ENCODE measurements at places on chromosomes 16 and 17.

DNA sequence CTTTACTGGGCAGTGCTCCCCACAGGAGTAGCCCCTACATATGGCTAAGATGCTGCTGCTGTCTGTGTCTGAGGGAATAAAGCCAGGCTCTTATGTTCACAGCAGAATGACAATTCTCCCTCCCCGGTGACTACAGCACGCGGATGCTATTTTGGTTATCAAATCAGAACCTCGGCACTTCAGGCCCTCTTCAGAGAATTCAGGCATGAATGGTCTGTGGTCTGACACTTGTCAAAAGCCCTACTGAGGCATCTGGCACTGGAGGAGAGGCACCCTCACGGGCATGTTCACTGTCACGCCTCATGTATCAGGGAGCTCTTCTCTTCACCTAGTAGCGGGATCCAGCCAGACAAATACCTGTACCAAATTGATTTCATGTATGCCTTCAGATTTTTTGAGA, 30.4 kb downstream of the KIAA0513 start:
- no peak for DNase-seq

- no peak for DNase-seq
These were observed 9.2 kb downstream of the SCGB1C2 start for GRCh38 chr17:146546-146945.

DNA sequence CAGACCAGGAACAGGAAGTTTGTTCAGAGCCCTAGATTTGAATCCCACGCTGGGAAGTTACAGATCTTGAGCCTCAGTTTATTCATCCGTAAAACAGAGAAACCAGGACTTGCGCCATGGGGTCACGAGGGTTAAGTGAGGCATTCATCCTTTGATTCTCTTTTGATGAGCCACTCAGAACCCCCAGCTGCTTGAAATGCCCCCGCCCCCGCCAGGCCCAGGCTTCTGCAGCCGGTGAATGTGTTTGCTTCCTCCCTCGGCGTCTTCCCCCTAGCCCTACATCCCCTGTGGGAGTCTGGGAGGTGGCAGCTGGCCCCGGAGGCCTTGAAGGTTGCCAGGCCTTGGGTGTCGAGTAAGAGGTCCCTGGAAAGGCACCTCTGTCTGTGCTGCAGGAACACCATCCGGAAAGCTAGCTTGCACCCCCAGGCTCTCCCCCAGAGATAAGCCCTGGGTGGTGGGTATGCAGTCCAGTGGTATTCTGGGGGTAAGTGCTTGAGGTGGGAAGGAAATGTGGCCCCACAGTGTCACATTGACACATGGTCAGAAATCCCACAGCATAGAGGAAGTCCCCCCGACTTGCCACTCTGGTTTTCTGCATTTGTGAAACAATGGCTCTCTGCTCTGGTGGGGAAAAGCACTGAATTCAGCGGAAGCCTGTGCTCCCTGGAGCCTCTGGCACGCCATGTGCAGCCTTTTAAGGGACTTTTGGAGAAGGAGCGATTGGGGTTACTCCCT, 14.9 kb downstream of the IRF8 start:
- no peak for DNase-seq

DNA sequence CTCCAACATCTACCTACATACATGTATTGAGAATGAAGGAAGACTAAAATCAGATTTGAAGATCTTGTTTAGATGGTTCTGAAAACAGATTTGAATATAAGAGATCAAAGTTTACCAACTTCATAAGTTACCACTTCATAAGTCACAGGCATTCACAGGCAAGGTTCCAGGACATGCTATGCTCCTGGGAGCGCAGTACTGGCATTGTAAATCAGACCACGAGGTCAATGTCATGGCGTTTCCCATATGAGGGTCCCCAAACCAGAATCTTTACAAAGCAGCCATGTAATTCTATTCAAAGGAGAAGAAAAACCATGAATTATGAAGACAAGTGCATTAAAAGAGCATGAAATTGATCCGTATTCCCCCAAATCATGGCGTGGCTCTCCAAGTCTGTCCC, 3.0 kb downstream of the CDH11 start:
- no peak for DNase-seq

DNA sequence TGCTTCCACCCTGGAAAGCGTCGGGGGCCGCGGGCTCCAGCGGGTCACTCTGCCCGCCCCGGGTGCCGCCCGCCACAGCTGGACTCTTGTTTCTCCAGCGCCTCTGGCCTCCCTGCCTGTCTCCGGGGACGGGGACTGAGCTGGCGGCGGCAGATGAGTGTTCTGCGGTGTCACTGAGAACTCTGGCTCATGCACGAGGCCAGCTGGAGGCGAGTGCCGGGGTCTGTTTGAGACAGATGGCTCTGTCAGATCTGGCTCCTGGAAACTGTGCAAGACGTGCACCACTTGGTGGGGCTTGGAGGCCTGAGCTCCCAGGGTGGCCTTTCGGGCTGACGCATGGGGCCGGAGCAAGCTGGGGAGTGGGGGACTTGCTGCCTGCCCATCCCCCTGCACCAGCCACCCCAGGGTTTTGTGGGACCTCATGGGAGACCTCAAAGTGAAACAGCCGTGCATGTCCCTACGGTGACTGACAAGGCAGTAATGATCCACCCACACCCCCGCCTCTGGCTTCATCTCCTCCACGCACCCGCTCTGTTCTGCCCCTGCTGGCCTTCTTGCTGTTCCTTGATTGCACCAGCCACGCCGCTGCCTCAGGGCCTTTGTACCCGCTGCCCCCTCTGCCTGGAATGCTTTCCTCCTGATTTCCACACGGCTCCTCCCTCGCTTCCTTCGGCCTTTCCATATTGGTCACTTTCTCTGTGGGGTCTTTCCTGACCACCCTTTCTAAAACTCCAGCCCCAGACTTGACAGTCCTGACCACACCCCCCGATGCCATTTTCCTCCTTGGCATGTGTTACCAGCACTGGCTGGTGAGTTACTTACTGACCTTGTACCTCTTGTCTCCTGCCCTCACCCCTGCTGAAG, 174.9 kb upstream of the CIBAR2 start:
- no peak for DNase-seq

DNA sequence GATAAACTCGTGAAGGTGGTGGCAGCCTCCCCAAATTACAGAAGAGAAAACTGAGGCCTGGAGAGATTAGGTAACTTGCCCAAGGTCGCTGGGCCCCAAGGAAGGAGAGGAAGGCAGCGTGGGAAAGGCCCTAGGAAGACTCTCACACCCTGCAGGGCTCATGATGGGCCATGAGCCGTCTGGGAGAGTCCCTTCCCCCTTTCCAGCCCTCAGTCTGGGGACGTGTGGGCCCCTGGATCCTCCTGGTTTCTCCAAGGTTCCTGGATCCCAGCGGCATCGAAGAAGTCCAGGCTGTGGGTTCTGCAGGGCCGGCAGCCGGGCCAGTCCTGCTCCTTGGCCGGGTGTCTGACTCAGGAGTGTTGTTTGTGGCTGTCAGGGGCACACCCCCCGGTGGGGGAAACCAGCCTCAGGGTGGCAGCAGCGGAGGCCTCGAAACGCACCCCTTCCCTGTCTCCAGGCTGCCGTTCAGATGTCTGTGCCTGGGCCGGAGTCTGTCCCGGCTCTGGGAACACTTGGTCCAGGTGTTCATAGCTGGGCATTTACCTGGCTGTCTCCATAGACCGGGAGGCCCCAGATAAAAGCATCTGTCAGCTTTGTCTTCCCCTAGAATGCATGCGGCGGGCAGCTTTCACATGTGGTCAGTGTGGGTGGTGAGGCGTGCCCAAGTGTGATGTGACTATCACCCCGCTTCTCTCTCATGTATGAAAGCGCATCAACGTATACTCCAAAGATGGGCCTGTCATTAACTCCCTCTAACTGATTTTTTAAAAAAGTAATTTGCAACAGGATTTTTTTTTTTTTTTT, 3.7 kb upstream of the RAP1GAP2 start:
- peak; percentile 90 for DNase-seq

GRCh38 chr16:69741519-69741918, 13.2 kb downstream of the NOB1 start:
- DNase-seq, result no peak

- no peak for DNase-seq
These were observed 11.5 kb upstream of the SCN4A start for GRCh38 chr17:63984236-63984635.

- DNase-seq, result peak; percentile 62
These were observed 29.6 kb upstream of the PHOSPHO1 start for GRCh38 chr17:49260011-49260816.

- no peak for DNase-seq
These were observed 38.5 kb downstream of the ZNF276 start for GRCh38 chr16:89759746-89760340.

DNA sequence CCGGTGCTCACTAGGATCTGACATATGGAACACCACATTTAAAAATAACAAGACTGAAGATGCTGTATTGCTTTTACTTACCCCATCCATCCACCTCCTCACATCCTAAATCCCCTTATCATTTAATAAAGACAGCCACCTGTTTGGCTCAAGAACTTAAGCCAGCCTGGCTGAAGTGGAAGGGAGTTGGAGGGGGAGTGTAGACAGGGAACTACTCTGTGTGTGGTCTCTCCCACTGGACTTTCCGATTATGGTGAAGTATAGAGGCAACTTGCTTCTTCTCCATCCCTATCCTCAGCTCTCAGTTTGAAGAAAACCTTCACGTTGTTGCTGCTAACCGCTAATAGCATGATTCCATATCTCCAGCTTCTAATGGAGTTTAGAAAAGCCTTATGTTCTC, 313.4 kb downstream of the CDH11 start:
- no peak for DNase-seq

- no peak for DNase-seq
These were observed 36.1 kb downstream of the SNX11 start for GRCh38 chr17:48143629-48144028.

GRCh38 chr17:36495076-36495578, 8.6 kb downstream of the ZNHIT3 start:
- DNase-seq, result no peak

- no peak for DNase-seq
These were observed 118.8 kb upstream of the METRNL start for GRCh38 chr17:82960419-82961271.

GRCh38 chr16:7577588-7577987, 244.9 kb downstream of the RBFOX1 start:
- DNase-seq, result no peak

GRCh38 chr16:426906-427249, 1.4 kb downstream of the RAB11FIP3 start:
- DNase-seq, result no peak

DNA sequence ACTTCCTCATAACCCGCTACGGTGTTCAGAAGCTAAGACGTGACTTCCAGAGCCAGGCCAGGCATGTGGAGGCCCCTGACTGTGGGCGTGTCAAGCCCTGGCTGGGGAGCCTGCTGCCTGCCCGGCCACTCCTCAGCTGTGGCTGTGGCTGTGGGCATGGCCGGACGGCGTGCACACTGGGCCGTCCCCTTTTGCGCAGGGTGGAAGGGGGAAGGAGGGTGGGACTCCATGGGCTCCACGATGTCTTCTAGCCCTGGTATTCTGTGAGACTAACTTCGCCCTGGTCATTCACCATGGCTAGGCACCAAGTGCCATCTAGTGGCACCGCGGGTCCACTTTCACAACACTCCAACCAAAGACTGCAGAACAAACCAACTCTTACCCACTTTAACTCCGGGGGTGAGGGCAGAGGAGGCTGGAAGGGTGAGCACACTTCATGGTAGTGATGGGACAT, 67.9 kb downstream of the N4BP1 start:
- no peak for DNase-seq

DNA sequence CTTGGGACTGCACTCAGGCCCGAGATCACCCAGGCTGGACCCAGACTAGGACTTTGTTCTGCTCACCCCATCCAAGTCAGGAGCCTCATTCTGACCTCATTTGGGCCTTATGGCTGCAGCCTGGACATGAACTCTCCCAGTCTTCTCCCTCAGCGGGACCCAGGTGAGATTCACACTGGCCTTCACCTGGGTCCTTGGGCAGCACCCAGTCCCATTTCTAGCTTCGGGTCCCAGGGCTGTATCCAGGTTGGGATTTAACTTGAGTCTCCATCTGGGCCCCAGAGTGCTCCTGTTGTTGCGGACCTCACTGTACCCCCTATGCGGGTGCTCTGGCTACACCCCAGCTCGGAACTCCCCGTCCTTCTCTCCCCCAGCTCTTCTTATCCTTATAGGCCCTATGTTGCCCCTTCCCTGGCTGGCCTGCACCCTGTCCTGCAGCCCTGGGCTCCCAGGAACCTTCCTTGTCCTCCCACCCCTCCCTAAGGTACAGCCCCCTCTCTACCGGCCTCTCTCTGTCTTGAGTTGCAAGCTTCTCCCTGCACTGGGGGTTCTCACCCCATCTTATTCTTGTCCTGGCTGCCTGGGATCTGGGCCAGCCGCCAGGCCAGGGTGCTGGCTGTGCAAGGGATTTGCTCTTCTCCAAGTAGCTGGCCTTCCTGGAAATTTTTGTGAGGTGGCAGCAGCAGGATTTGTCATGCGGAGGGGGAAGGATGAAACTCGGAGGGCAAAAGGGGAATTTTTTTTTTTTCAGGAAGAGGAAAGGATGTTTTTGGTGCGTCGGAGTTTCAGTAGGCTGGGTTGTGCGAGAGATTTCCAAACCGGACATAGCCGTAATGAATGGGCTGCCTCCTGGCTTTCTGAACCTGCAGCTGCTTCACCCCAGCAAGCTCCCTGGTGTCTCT, 904 bp downstream of the MAP2K3 start:
- no peak for DNase-seq

DNA sequence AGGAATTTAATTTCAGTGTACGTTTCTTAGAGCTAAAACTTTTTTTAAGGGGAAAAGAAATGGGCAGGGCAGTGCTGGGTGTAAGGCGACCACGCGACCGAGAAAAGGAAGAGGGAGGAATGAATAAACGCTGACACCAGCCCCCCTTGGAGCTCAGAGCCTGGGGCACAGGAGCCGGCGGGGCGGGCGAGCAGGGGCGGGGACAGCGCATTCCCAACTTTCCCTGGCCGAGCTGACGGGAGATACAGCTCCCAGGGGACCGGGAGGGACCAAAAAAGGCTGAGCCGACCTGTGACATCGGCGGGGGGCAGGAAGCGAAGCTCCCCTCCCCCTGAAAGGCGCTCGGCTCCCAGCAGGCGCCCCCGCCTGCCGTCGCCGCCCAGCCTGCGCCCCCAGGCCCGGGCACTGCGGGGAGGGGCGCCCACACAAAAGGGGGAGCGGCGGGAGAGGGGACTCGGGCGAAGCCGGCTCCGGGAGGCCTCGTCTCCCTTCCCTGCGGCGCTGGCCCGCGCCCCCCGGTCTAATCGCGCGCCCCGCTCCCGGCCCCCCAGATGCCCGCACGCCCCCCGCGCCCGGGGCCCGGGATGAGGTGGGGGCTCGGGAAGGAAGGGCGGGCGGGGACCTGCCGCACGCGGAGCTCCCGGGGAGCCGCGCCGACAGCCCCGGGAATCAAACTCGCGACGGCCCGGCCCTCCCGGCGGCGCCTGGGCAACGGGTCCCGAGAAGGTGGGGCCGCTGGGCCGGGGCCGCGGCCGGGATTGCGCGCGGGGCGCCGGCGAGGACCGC, 622 bp downstream of the CUEDC1 start:
- DNase-seq, result no peak
